Muscle of back (tissue), 13 donors: ENCODE measurements at places on chromosomes 7 and 10.

- no peak for DNase-seq
Measured at GRCh38 chr7:39592586-39592985, 26.4 kb downstream of the YAE1 start.

DNA sequence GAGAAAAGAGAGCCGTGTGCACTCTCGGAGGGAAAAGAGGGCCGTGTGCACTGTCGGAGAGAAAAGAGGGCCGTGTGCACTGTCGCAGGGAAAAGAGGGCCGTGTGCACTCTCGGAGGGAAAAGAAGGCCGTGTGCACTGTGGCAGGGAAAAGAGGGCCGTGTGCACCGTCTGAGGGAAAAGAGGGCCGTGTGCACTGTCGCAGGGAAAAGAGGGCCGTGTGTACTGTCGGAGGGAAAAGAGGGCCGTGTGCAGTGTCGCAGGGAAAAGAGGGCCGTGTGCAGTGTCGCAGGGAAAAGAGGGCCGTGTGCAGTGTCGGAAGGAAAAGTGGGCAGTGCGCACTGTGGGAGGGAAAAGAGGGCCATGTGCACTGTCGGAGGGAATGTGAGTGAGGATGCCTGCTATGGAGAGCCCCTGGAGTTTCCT lies 188.7 kb downstream of the DNAJB6 start:
- no peak for DNase-seq

DNA sequence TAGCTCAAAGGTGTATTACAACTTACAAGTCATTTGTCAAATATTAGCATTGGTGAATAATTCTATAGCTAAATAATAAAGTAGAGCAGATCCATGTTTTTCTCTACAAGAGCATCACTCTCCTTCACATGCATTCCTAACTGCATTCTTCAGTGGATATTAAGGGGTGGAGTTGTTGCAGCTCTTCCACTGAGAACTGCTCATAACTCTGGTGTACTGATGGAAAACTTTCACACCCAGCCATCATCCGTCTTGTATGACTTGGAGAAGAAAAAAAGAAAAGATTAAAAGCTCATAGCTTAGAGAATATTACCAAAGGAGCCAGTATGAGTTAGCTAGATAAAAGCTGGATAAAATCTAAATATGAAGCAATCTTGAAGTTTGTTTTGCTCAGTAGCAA lies 10.2 kb upstream of the FAM13C start:
- DNase-seq, result no peak

DNA sequence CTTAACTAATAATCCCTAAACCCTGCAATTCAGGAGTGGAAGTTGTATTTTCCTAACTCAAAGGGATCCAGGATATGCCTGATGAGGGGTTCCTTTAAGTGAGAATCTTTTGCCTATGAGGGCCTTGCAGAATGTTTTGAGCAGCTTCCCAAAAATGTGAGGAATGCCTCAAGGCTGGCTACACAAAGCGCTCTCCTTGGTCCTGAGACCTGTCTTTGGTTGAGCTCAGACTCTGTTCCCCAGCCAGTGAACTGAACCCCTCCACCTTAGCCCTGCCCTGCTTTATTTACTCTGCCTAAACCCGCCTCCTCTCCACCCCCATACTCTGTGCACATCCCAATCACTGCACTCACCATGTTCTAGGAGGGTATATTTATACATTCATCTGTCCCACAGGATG lies 108.6 kb downstream of the NRCAM start:
- peak; percentile 40 for DNase-seq

DNA sequence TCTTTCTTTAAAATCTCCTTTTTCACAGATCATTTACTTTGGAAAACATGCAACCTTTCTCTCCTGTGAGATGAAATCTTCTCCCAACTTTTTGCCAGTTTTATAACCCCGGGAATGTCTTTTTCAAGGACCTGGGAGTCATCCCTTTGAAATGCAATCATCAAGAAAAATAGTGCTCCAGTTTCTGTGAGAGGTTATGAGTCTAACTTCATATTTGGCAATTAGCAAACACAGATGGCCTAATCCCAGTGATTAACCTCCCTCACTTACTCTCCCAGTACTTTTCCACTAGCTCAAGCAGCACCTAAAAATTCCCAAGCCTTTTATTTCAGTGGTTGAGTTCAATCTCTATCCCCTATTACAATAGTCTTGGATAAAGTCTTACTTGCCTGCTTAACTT lies 185.8 kb upstream of the TMEM106B start:
- no peak for DNase-seq

DNA sequence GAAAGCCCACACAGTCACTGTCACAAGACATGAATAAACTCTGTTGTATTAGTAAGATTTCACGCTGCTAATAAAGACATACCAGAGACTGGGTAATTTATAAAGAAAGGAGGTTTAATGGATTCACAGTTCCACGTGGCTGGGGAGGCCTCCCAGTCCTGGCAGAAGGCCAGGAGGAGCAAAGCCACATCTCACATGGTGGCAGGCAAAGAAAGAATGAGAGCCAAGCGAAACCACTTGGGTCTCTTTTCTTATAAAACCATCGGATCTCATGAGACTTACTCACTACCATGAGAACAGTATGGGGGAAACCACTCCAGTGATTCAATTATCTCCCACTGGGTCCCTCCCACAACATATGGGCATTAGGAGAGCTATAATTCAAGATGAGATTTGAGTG lies 110.2 kb downstream of the ST8SIA6 start:
- no peak for DNase-seq

- no peak for DNase-seq
Measured at GRCh38 chr10:48742891-48743860, 58.5 kb downstream of the WDFY4 start.

GRCh38 chr7:115096262-115096661 lies 174.4 kb downstream of the MDFIC start:
- no peak for DNase-seq

GRCh38 chr7:28954471-28954870 lies 3.7 kb downstream of the TRIL start:
- no peak for DNase-seq

DNA sequence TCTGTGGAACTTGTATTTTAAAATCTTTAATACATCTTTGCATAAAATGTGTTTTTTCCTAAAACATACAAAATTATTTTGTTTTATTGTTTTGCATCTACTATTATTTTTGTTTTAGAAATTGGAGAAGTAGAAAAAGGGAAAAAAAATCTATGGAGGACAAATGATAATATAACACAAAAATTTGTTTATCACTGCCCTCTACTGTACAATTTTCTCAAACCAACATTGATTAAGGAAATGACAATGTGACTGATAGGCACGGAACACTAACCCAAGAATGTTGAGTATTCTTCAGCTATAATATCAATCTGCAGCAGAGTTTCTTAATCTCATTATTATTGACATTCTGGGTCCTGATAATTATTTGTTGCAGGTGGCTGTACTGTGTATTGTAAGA lies 9.5 kb upstream of the ING3 start:
- DNase-seq, result no peak

GRCh38 chr10:133162178-133162909 lies 2.3 kb downstream of the KNDC1 start:
- no peak for DNase-seq

- DNase-seq, result no peak
Measured at GRCh38 chr10:63929831-63930467, 408.7 kb downstream of the REEP3 start.

- no peak for DNase-seq
Measured at GRCh38 chr7:20697351-20697750, 81.9 kb downstream of the ABCB5 start.

- no peak for DNase-seq
Measured at GRCh38 chr10:80201608-80202141, 3.7 kb downstream of the ANXA11 start.

DNA sequence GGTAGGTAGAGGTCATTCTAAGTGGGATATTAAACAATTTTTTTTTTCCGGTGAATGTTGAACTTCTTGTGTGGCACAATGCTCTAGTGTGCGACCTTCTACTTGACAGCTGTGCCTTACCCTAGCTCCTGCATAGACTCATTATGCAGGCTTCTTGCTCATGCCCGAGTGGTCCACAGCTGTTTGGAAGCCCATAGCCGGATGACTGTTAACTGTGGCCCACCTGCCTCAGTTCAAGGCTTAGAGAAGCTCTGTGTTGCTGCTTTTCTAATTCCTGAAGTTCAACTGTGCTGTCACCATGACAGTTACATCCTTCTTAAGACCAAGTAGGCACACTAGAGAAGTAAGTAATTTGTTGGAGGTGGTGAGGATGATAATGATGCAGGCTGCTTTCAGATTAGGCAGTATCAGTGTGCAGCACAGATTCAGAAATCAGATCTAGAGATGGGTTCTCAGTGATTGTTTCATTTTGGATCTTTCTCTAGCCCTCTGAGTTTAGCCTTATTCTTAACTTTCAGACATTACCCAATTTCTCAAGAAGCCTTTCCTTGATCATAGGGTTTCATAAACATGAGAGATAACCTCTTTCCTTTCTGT lies 278.4 kb downstream of the PHF14 start:
- DNase-seq, result no peak

DNA sequence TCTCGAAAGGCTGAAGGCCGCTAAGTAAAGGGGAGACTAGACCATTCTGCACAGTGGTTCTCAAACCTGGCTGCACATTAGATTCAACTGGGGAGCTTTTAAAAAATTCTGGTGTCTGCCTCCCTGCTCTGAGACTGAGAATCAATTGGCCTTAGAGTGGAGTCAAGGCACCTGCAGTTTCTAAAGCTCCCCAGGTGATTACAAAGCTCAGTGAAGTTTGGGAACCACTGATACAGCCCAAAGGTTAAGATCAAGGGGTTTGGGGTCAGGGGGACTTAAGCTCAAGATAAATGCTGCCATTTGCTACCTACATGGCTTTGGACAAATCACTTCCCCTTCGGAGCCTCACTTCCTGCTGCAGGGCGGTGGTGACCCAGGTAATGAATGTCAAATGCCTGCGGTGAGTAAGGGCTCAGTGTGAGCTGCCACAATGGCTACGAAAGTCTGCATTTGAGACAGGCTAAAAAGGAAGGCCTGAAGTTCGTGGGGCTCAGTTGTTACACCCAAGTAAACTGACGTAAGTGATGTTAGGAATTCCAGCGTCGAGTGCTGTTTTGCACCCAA lies 72.3 kb downstream of the TLL2 start:
- DNase-seq, result no peak

GRCh38 chr10:117259279-117259678 lies 18.4 kb downstream of the SLC18A2 start:
- DNase-seq, result no peak

DNA sequence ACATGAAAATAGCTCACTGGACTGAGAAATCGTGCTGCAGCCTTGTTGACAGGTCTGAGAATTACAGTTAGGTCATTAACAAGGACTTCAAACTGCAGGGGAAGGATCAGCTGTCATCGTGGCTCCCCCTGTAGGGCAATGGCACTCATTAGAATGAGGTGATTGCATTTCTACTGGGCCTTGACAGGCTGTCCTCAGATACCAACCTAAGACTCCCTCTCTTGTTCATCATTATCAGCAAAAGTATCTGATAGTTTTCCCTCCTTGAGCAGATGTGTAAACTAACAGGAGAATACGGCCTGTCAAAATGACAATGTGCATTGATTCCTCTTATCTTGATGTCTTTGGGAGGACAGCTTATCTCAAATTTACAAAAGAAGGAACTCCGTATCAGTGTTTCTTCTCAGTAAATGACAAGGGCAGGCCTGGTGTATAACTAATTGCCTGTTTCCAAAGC lies 648.5 kb upstream of the LRRN3 start:
- DNase-seq, result no peak

DNA sequence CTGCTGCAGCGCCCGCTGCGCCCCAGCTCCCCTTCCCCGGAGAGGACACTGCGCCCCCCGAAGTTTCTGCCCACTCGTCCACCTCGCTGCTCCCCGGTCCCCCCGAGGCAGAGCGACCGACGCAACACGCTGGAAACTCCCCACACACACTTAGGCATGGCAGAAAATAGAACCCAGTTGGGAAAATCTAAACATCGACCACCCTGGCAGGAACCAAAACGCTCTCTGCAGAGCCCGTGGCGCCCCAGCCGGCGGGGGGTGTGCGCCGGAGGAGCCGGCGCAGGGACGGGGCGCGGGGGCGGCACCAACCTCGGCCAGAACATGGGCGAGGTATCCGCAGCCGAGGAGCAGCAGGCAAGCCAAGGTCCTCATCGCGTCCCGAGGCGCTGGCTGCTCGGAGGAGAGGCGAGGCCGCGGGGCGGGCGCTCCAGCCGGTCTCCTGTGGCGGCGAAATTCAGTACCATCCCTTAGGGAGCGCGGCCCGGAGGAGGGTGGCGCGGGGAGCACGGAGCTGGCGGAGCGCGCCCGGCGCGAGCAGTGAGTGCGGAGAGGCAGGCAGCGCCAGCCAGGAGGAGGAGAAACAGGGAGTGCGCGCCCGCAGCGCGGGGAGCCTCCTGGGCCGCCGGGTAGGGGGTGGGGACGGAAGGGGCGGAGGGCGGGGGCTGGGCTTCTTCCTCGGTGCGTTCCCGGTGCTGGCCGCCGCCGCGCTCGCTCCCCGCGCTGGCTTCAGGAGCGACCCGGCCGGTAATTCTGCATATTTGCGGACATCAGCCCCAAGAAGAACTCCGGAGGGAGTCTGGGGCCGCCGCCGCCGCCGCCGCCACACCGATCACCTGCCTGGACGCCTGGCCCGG lies 789 bp downstream of the PDGFA start:
- DNase-seq, result peak; percentile 78

DNA sequence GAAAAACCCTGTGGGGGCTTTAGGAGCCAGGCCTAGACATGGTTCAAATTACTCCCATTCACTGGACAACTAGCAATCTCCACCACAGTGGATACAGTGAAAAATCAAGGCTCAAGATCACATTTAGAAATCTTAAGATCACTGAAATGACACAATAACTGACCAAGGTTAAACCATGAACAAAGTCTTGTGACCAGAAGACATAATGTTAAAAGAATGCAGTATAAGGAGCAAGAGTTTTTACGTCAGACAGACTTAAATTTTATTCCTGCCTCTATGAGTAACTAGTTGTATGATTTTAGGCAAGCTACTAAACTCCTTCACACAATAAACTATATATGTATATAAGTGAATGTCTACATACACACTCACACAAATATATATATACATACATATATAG lies 68.5 kb downstream of the MICU1 start:
- DNase-seq, result no peak

DNA sequence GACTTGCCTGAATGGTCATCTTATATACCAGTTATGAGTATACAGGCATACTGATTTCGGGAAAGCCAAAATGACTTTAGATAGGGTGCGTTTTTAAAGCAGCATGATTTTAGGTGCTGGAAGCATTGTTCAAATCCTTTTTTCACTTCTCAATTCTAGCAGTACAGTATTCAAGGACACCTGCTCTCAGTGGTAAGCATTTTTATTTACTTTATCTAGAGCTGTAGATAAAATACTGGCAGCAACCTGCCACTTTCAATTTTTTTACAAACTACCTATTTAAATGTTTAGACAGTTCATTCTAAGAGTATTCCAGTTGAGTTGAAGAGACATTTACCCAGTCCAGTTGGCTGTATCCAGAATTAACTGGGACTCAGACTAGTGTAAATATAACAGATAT lies 33.6 kb downstream of the TMEM106B start:
- DNase-seq, result no peak
